ENCODE measurements at places on chromosomes 4 and X.

- no peaks in the 10 kb centered on the region for H3K36me3 ChIP-seq
- no peak for DNase-seq
- no peak overlapping the region for H3K4me3 ChIP-seq
- no peaks in the 10 kb centered on the region for H3K27me3 ChIP-seq
- H3K27ac ChIP-seq, result no peak overlapping the region
These were observed 14.0 kb upstream of the IGFBP7 start for GRCh38 chr4:57124145-57124544.

DNA sequence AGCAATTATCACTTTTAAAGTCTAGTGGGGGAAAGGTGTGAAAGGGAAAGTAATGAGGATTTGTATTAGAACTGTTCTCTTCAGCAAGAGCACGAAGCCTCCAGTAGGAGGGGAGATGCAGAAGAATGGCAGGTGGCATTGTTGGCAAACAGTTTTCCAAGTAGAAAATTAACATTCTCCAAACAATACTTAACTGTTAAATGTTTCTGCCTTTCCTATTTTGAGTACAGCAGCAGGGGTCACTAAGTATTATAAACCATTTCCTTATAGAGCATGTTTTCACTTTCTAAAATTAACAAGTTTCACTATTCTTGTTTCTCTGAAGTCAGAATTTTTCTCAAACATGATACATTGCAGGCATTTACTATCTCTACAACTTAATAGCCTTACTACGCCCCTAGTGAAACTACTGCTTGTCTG is 58.7 kb downstream of the LEF1 start:
- no peak for DNase-seq
- no peaks in the 10 kb centered on the region for H3K4me1 ChIP-seq
- H3K27me3 ChIP-seq, result no peaks in the 10 kb centered on the region
- no peak overlapping the region for H3K27ac ChIP-seq
- H3K4me3 ChIP-seq, result no peak overlapping the region

DNA sequence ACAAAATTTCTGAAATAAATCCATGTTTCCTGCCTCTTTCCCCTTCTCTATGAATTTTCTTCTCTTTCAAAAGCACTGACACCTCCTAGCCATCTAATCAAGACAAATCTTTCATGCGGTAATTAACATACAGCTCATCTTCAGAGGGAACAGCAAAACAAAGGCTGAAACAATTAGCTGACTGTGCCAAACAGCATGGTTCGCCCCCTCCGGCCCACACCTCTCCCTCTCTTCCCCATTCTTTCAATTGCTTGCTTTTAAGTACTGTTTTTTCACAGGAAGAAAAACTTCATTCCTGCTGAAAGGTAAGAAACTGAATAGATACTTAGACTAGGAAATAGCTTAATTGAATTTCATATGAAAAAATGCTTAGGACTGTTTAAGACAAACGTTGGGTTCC is 291.1 kb upstream of the NOCT start:
- no peak overlapping the region for H3K4me3 ChIP-seq
- H3K36me3 ChIP-seq, result no peaks in the 10 kb centered on the region
- no peaks in the 10 kb centered on the region for H3K27me3 ChIP-seq
- H3K27ac ChIP-seq, result no peak overlapping the region
- H3K4me1 ChIP-seq, result no peaks in the 10 kb centered on the region

DNA sequence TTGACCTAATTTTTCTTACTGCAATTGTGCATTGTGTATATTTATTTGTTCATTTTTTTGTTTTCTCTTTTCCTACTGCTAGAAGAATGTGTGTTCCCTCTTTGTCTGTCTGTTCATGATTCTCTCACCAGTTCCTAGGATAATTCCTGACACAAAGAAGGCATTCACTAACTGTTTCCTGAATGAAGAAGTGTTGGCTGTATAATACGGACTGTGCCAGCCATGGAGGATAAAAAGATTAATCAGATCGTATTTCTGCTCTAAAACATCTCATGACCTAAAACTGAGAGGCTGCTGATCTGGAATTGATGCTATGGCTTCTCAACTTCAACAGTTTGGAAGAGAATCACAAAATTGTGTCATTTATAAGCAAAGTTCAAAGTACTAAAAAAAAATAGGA is 563.1 kb upstream of the FRG1 start:
- no peaks in the 10 kb centered on the region for H3K27me3 ChIP-seq
- no peak overlapping the region for H3K4me3 ChIP-seq
- DNase-seq, result no peak
- H3K27ac ChIP-seq, result no peak overlapping the region

GRCh38 chr4:150820409-150820808 is 194.7 kb downstream of the LRBA start:
- no peak overlapping the region for H3K27ac ChIP-seq
- DNase-seq, result no peak
- H3K27me3 ChIP-seq, result no peaks in the 10 kb centered on the region
- H3K4me3 ChIP-seq, result no peak overlapping the region
- H3K36me3 ChIP-seq, result no peaks in the 10 kb centered on the region

DNA sequence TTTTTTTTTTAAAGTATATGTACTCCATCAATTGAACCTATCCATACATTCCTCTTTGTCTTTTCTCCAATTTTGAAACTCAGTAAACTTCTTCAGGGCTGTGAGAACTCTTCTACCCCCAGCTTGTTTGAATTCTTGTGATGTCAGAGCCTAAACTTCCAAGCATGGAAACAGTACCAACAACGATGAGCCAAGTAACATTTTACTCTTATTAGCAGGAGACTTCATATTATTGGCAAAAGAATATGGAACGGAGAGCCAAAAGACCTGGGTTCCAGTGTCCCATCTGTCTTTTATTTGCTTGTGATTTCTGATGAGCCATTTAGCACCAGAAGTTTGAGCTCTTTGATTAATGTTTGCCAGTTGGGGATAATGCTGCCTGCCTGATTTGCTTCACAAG is 5.3 kb downstream of the DIAPH2 start:
- H3K4me1 ChIP-seq, result no peaks in the 10 kb centered on the region
- H3K27me3 ChIP-seq, result no peaks in the 10 kb centered on the region
- H3K36me3 ChIP-seq, result no peaks in the 10 kb centered on the region
- H3K4me3 ChIP-seq, result no peak overlapping the region
- no peak overlapping the region for H3K27ac ChIP-seq

DNA sequence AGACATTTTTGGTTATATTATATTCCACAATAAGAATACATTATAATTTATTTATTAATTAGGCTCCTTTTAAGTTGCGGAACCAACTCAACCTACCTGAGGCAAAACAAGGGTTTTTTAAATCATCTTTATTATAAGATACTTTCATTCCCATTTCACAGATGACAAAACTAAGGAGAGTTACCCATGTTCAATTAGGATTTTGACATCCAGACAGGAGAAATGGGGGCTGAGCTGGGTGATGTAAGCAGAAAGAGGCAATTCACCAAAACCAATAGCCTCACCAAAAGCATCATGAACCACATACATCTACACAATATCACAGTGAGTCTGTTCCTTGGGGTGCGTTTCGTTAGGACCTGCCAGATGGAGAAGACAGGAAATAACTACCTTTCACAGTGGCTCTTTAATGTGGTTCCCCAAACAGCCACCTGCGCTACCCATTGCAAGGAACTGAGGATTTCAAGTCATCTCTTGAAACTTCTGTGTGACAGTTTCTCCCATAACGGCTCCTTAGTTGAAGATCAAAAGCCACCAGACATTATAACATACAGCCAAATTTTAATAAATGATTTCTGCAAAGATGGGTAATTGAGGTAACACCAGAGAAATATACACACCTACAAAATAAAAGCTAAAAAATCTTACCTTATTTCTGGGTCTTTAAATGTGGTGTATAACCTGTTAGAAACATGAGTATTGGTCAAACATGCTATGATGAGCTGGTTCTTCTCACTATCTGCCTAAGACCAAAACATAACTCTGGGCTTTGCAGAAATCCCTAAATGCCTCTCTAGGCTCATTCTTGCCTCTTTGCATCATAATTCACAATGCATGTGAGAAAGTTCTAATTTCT is 190.6 kb upstream of the LEF1 start:
- no peak for DNase-seq
- H3K27me3 ChIP-seq, result no peaks in the 10 kb centered on the region
- H3K4me1 ChIP-seq, result no peaks in the 10 kb centered on the region
- no peak overlapping the region for H3K4me3 ChIP-seq

DNA sequence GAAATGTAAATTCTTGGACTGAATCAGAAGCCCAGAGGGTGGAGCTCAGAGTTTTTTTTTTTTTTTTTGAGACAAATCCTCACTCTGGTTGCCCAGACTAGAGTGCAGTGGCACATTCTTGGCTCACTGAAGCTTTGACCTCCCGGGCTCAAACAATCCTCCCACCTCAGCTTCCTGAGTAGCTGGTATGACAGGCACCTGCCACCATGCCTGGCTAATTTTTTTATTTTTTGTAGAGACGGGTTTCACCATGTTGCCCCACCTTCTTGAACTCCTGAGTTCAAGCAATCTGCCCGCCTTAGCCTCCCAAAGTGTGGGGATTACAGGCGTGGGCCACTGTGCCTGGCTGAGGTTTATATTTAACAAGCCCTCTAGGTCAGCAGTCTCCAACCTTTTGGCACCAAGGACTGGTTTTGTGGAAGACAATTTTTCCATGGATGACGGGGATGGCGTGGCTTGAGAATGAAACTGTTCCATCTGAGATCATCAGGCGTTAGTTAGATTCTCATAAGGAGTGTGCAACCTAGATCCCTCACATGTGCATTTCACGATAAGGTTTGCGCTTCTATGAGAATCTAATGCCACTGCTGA is 76.7 kb downstream of the FHIP1A start:
- H3K4me3 ChIP-seq, result no peak overlapping the region
- no peak overlapping the region for H3K27ac ChIP-seq
- H3K4me1 ChIP-seq, result no peaks in the 10 kb centered on the region
- no peak for DNase-seq
- H3K36me3 ChIP-seq, result no peaks in the 10 kb centered on the region

DNA sequence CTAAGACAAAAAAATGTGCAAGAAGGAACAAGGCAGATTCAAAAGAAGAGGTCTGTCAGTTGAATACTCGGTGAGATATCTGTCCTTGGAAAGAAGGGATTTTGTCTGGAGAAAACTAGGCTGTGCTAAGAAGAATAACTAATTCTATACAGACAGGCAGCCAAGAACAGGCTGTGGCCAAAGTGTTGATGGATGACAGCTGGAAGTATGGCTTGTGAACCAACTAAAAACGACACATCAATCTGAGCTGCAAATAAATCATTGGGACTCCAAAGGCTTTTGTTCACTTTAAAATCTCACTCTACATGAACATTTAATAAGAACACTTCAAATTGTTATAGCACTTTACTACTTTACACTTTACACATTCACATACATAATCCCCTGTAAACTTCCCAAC is 70.5 kb upstream of the IGSF1 start:
- no peak for DNase-seq
- no peaks in the 10 kb centered on the region for H3K36me3 ChIP-seq

GRCh38 chr4:162804351-162804924 is 362.3 kb downstream of the NAF1 start:
- H3K36me3 ChIP-seq, result no peaks in the 10 kb centered on the region
- no peak overlapping the region for H3K4me3 ChIP-seq
- H3K4me1 ChIP-seq, result peaks cover 11% of the 10 kb centered on the region
- H3K27me3 ChIP-seq, result no peaks in the 10 kb centered on the region
- no peak for DNase-seq

DNA sequence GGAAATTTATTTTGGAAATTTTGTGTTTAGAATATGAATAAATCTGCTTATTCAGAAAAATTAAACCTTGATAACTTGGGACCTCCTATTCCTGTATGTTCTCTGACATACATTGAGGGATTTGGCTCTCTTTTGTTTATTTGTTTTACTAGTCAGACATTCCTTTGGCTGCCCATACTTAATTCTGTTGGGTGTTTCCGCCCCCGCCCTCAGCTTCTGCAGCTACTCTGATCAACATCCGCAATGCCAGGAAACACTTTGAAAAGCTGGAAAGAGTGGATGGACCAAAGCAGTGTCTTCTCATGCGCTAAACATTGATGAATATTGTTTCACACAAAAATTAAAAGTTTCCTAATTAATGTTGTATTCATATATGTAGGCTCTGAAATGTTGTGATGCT is 40.5 kb downstream of the RRAGB start:
- no peaks in the 10 kb centered on the region for H3K36me3 ChIP-seq
- H3K4me3 ChIP-seq, result no peak overlapping the region
- no peaks in the 10 kb centered on the region for H3K4me1 ChIP-seq
- H3K27ac ChIP-seq, result no peak overlapping the region
- no peak for DNase-seq
- no peaks in the 10 kb centered on the region for H3K27me3 ChIP-seq

- H3K27me3 ChIP-seq, result no peaks in the 10 kb centered on the region
- H3K27ac ChIP-seq, result no peak overlapping the region
- H3K4me3 ChIP-seq, result no peak overlapping the region
These were observed 1278.6 kb downstream of the PCDH7 start for GRCh38 chr4:31998807-31999206.

DNA sequence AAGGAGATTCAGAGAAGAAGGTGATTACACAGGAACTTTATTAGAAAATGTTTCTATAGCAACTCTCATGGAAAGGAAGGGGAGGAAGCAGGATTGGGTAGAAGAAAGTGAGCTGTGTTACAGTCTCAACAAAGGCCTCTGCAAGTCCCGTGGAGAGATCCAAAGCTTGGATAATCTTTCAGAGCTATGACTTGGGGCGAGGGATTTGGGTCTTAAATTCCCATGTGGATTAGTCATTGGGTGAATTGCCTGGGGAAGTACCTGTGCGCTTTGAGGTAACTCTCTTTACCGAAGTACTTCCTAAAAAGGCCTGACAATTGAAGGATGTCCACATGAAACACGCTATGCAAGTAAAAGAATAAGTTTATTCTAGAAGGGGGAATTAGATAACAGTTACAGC is 133.8 kb upstream of the ANKRD50 start:
- DNase-seq, result no peak
- no peaks in the 10 kb centered on the region for H3K36me3 ChIP-seq
- no peaks in the 10 kb centered on the region for H3K27me3 ChIP-seq

- no peaks in the 10 kb centered on the region for H3K4me1 ChIP-seq
- no peaks in the 10 kb centered on the region for H3K27me3 ChIP-seq
- H3K36me3 ChIP-seq, result no peaks in the 10 kb centered on the region
- DNase-seq, result no peak
- no peak overlapping the region for H3K27ac ChIP-seq
- H3K4me3 ChIP-seq, result no peak overlapping the region
These were observed 186.9 kb downstream of the NR3C2 start for GRCh38 chr4:148255344-148255720.

DNA sequence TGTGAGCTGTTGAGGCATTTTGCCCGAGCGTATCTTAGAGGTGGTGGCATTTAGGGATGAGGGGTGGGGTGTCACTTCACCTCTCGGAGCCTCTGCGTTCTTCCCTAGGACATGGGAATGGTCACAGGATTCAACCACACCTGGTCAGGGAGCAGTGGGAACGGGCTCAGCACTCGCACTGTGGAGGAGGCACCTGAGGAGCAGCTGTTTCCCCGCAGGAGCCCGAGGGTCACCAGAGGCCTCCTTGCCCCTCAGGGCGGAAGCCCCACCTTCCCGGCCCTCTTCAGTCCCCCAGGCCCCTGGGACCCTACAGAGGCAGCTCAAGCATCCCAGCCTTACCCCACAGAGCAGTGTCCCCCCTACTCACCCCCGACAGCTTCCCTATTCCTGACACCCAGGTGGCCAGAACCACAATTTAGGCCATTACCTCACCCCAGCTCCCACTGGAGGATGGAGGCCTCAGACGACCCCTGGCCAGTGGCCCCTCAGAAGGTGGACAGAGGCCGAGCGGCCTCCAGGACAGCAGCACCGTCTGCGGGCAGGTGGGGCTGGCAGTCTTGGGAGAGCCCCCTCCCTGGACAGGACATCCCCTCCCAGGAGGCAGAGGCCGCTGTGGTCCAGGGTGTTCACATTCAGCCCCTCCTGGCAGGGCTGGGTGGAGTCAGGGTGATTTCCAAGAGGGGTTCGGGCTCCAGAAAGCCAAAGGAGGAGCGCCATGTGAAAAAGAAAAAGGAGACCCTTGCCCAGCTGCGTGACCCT is 4.2 kb upstream of the HTRA3 start:
- H3K4me3 ChIP-seq, result no peak overlapping the region
- no peaks in the 10 kb centered on the region for H3K36me3 ChIP-seq
- DNase-seq, result no peak
- H3K27me3 ChIP-seq, result no peaks in the 10 kb centered on the region
- H3K27ac ChIP-seq, result no peak overlapping the region
